NCI-H2227 treated with DMSO at 0.1 percent for 48 hours (cell line): ENCODE measurements at places on chromosomes 2 and 18.

DNA sequence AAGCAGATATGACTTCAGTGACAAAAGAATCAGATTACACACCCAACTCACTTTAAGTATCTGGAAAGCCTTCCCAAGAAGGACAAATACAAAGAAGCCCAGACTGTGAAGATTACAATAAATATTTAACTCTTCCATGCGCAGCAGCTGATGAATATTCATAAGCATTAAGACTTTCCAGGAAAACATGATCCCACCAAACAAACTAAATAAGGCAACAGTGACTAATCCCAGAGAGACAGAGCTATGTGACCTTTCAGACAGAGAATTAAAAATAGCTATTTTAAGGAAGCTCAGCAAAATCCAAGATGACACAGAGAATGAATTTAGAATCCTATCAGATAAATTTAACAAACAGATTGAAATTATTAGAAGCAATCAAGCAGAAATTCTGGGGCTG, 108.2 kb upstream of the UBE2E3 start:
- no peak for DNase-seq

- no peak for DNase-seq
Measured at GRCh38 chr2:11566383-11566782, 32.5 kb downstream of the GREB1 start.

GRCh38 chr2:17282826-17283225, 235.4 kb downstream of the RAD51AP2 start:
- DNase-seq, result no peak

GRCh38 chr2:117644403-117644802, 170.1 kb upstream of the DDX18 start:
- no peak for DNase-seq

DNA sequence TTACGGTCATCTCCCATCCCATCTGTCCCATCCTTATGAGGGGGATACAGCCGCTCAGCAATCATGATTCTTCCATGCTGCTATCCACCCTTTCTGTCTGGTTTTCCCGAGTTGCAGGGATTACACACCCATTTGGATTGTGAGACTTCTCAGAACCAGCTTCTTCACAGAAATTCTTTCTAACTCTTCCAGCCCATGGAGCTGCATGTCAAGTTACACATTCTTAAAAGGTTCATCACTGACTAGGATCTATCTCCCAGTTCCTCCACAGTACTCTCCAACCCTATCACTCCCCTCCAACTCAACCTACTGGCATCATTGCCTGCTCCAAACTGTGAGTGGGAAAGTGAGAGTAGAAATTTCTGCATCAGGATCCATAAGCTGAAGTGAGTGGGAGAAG, 558.2 kb upstream of the TNP1 start:
- DNase-seq, result no peak

GRCh38 chr2:96808176-96808837, 7.8 kb upstream of the CNNM3 start:
- no peak for DNase-seq

GRCh38 chr2:69945941-69946340, 15.5 kb downstream of the ASPRV1 start:
- no peak for DNase-seq

DNA sequence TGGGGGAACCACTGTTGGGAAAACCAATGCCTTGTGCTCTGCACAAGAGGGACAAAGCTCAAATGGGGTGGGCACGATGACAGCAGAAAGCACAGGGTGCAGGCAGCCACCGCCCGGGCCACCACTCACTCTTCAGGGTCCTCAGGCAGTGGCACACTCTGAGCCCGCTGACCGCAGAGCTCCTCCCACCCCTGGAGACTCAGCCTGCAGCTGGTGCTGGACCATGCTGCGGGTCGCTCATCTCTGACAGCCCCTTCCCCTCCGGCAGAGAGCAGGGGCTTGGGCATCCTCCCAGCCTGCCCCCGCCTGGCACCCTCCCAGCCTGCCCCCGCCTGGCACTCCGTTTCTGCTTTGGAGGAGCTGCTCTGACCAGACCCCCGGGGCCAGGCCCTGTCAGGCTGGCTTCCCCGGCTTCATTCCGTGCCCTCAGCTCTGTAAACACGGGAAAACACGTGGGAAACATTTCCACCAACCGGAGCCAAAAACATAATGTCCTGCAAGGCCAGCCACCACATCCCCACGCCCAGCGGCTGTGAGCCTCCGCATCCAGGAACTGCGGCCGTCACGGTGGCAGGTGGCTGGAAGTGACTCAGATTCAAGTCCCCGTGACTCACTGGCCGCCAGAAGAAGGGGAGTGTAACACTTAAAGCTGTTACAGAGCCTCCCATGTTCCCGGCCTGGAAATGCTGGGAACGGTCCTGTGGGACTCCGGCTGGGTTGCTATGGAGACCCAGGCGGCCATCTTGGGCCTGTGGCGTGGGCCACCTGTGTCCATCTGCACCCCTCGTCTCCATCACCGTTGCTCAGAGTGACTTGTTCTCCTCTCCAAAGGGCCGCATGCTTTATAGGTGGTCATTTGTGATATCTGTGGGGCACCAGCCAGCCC, 6.8 kb upstream of the SNED1 start:
- DNase-seq, result no peak

GRCh38 chr18:50644807-50645206, 84.9 kb downstream of the MAPK4 start:
- no peak for DNase-seq

GRCh38 chr18:40921845-40922629, 1033.0 kb upstream of the PIK3C3 start:
- peak; percentile 67 for DNase-seq

- DNase-seq, result no peak
Measured at GRCh38 chr2:183123959-183124221, 353 bp upstream of the NUP35 start.

DNA sequence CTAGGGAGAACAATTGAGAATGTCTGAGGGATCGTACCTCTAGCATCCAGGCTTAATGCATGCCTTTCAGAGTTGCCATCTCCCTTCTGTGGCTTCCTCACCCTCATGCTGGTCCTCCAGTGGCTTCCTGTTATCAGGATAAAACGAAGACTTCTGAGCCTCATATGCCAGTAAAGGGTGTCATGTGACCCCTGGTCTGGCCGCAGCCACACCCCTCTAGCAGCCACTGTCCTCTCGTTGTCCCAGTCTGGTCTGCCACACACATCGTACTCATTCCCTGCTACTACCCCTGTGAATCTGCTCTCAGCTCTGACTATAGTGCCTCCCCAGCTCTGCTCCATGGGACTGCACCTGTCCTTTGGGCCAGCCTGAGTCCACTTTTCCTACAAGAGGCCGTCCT, 62.6 kb upstream of the TMEM177 start:
- no peak for DNase-seq

- no peak for DNase-seq
Measured at GRCh38 chr2:237492137-237492890, 5.3 kb downstream of the MLPH start.

DNA sequence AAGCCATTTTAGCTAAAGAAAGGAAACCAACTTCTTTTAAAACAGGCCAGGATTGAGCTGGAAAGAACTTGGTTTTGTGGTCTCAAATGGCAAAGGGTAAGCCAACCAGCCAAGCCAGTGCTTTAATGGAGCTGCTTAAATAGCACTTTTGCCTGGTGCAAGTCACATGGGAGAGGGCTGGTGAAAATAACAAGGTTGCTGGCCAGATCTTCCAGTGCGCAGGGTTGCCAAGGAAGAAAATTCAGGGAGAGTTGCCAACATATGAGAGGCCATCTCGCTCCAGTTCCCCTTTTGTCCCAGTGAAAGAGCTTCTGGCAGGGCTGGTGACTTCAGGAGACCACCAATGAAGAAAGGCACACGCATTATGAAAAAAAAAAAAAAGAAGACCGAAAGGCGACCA, 57.3 kb downstream of the IRS1 start:
- no peak for DNase-seq

DNA sequence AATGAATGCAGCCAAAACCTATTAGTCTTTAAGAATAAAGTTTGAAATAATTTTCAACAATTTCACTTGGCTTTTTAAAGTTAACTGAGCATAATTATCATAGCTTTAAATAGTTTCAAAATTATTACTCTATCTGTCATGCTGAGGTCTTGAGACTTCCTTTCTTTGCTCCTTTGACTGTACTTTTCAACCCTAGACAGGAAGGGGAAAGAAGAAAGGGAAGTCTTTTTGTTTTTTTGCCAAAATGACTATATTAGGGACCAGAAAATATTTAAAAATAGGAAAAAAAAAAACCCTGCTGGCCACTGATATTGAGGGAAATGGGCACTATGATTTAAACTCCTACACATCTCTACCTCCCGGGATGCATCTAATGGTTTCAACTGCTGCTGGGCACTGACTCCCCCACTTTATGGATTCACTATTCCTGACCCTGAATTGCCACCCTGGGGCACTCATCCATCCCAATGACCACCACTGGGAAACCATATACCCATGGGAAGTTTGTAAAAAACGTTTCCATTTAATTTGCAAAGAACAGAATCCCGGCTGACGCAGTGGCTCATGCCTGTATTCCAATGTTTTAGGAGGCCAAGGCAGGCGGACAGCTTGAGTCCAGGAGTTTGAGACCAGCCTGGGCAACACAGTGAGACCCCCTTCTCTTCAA, 50.5 kb downstream of the GAREM1 start:
- no peak for DNase-seq

- DNase-seq, result no peak
Measured at GRCh38 chr2:201139836-201140604, 24.1 kb downstream of the CFLAR start.

DNA sequence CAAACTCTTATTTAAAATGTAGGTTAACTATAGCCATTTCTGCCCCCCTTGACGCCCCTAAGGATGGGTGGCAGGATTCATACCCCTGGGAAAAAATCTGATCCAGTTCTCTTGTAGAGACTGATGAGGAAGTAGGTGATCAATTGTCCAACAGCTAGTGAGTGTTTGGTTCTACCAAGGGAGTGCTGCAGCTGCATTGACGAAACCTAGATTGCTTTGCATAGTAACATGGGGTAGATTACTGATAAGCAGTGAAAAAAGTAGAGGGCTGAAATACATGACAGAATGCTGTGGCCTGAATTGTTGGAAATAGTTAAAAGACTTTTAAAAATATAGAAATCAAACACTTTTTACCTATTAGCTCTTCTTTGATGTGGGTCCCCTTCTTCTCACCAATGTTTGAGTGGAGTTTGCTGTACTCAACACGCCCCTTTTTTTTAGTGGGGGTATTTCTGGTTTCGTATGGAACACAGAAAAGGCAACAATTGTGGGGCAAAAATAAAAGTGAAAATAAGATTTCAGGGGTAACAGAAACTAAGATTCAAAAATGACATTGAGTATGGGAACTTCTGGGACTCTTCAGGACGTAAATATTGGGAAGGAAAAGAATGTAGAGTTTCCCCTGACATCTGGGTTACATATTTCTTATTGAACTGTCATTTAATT, 66.2 kb downstream of the MAIP1 start:
- DNase-seq, result no peak

GRCh38 chr2:173326806-173327205, 27.9 kb upstream of the CDCA7 start:
- DNase-seq, result no peak

DNA sequence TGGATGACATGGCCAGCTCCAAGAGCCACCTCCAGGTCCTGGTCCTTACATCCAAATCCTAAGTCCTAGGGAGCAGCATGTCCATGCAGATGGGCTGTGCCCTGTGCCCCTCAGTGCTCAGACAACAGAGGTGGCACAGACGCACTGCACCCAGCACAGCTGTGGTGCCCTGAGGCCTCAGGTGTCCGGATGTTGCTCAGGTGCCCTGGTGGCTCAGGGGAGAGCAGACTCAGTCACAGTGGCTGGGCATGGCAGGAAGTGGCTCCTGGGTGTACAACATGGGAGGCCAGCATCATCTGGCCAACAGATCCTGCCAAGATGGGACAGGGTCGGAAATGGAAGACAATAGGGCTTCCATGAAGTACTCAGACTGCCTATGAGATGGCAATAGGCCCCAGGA, 50.1 kb downstream of the TIMM21 start:
- no peak for DNase-seq

DNA sequence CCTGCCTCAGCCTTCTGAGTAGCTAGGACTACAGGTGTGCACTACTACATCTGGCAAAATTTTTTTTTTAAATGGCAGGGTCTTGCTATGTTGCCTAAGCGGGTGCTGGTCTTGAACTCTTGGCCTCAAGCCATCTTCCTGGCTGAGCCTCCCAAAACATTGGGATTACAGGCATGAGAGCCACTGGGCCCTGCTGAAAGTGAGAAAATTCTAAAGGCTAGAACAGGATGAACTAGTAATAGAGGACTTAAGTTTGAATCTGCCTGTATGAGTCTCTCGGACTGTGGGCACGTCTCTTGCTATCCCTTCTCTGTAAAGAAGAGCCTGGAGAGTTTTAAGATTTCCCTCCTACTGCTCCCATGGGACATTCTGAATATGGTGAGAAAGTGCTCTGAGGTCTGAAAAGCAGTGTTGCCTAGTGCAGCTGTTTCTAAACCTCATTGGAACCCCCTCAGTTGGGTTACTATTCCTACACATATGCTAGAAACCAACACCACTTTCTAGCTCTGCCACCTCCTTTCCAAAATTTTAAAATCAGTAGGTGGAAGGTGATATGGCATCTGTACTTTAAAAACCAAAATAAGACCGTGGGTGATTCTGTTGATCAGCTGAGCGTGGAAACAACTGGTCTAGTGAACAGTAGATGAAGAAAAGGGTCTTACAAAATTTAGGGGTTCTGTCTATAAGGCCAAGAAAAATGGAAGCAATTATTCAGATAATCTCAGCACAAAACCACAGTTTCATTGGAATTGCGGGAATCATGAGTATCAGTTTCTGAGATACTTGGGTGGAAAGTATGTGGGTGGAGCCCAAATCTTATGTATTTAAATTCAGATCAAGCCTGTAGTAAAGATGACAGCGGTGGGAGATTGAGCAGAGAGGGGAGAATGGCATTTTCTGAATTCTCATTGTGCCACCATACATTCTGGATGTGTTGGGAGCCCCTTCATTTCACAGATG, 259.8 kb upstream of the CXCR4 start:
- no peak for DNase-seq

DNA sequence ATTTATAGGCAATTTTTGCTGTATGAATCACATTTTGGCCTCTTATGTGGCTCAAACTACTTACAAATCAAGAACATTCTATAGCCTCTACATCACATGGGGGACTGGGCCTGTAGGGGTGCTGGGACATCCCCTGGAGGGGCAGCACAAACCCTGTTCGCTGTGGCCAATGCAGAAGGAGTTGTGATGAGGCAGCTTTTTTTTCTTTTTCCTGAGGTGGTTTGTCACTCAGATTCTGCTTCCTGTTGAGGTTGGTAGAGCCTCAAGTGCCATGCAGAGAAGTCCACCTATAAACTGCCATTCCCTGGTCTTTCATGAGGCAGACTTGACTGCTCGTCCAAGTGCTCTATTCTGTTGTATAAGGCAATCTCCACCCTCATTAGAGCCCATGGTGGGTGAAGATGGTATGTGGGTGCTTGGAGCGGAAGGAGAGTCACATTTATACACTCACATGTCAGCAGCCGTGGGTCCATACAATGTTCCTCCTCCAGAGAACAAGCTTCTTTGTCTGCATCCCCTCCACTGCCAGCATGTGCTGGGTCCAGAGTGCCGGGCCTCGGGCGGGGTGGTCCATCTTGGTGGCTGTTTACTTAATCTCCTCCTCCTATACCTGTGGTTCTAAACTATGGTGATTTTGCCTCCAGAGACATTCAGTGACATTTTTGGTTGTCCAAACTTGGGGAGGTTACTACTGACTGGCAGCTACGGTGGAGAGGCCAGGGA, 120.3 kb downstream of the ACOXL start:
- DNase-seq, result no peak

GRCh38 chr2:134711692-134712091, 7.1 kb downstream of the TMEM163 start:
- no peak for DNase-seq

GRCh38 chr2:22282220-22282619, 1102.8 kb upstream of the KLHL29 start:
- no peak for DNase-seq
